ENCODE measurements at places on chromosomes 4 and X.

DNA sequence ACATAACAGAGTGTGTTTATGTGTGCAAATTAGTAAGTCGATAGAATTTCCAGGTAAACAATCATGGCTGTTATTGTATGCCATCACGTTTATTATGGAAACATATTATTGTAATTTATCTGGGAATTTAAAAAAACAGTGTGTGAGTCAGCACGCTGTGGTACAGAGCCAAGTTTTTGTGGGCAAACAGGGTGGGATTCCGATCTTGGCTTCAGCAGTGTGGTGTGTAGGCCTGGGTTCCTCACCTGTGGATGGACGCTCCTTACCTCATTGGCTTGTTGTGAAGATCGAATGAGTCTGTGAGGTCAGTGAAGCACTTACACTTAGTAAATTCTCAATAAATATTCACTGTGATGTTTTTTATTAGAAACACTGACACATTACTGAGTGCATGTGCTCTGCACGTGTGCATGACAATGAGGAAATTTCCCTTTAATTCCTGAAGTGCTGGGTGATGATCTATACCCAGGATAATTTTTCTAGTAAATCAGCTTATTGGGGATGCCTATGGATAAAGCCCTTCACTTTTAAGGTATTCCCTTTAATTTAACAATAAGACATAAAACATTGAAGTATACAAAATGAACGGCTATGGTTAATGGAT, 36.4 kb downstream of the SLIT2 start:
- no peak for DNase-seq

DNA sequence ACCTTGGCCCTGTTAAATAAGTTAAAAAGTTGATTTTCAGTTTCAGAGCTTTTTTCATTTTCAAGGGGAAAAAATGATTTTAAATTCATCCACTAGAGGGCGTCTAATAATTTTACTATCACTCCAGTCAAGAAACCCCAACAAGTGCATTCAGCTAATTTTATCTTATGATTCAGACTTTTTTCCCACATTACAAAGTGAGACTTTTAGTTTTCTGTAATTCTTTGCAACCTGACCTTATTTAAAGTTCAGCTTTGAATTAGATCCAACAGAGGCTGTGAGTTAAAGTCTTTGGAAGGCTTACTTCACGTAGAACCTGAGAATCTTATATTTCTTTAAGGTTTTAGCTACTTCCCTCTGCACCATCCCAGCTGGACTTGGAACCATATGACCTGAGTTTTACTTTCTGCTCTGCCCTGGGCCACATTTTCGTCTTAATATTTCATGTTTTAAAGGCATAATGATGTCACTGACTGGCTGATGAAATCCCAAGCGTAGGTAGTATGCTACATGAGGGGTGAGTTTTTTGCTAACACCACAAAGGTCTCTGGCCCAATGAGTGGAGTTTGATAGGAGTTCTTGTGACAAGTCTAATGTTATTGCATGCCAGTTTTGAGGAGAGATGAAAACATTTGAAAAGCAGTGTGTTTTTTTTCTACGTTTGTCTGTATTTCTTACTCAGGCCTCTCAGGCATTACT, 7.2 kb downstream of the GNRHR start:
- DNase-seq: no peak

- no peak for DNase-seq
These were observed 154.4 kb downstream of the SHROOM3 start for GRCh38 chr4:76589402-76589801.

DNA sequence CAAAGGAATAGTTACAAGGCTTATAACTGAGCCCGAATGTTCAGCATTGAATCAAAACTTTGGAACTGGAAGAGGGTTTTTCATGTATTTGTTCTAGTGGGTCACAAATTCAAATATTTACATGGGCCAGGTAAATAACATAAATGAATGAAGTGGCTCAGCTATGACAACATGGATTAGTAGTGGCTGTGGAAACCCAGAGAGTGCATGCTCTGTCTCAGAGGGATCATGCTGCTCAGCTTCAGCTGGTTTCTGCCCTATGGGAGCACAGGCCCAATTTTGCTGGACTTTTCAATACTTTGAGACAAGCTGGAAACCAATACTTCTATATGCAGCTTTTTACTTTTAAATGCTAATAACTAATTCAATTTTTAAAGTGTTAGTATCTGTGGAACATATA, 394.0 kb upstream of the TEX13C start:
- DNase-seq: no peak

DNA sequence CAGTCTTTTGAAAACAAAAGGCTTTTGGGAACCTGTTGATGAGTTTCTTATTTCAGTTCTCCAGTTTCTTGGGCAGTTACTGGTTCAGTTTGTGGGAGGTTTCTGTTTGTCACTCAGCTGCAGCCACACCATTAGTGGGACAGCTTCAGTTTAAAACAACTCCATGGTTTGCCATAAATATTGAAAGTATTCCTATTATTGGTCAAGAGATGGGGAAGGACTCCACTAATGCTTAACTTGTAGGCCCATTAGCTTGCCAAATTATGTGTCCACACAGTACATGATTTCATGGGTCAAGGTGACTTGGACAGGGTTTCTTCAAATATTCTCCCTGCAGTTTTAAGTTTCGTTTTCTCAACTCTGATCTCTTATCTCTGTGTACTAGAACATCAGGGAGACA, 15.5 kb upstream of the ASIC5 start:
- DNase-seq: no peak

DNA sequence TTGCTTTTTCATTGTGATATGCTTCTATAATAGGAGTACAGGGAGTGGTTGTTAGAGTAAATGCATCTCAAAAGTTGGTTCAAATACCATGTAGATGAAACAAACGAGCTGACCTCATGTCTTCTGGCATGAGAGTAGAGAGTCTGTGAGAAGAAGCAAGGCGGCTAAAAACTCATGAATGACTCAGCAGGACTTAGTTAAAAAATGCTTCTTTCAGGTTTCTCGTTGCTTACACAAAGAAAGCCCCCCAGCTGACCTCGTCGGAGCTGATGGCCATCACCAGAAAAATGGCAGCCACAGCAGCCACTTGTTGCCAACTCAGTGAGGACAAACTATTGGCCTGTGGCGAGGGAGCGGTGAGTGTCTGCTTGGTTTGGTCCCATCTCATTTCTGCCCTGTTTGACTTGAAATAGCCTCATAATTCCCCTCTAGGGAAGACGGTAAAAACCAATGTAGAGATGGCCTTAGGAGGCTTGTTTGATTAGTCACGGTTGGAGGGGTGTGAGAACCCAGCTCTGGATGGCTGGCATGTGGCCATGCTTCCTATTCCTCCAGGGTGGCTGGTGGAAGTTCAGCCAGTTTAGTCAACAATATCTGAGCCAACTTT, 14.5 kb downstream of the AFP start:
- peak; percentile 85 for DNase-seq

DNA sequence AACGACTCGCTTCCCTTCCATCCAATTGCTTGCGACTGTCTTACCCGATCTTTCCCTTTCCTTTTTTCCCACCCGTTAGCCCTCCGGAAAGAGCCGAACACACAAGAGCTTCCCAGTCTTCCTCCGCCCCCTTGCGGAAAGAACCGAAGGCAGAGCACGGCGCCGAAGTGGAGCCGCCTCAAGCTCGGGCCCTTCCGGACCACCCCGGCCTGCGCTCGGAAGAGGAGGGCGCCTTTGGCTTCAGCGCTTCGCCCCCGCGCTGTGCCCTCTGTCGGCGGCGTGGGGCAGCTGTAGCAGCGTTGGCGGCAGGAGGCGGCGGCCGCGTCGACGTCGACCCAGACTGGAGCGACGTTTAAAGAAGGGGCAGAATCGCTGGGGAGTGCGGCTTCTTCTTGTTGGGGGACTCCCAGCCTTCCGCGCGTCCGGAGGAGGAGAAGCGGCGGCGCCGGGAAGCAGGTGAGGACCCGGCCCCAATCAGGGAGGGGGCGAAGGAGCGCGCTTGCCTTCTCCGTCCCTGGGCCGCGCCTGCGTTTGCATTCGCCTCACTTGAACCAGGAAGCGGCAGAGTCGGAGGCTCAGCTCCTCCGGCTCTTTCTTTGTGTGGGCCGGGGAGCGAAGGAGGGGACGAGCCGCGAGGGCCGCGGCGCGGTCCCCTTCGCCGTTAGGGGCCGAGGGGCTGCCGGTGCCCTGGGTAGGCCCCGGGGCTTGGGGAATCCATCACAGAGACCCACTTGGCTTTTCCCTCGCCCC, at the start of gene ZBTB33:
Gene ZBTB33 (plus strand): TSS at position 291 of the 750 bp plus-strand sequence. CDS start 2,604 bp downstream, outside the sequence.
- DNase-seq: peak; percentile 93

GRCh38 chr4:18463987-18464559, 442.5 kb upstream of the LCORL start:
- DNase-seq: no peak

GRCh38 chrX:80513625-80514024, 93.4 kb downstream of the TENT5D start:
- no peak for DNase-seq

- no peak for DNase-seq
These were observed 9.9 kb downstream of the FAM200B start for GRCh38 chr4:15691346-15692135.

DNA sequence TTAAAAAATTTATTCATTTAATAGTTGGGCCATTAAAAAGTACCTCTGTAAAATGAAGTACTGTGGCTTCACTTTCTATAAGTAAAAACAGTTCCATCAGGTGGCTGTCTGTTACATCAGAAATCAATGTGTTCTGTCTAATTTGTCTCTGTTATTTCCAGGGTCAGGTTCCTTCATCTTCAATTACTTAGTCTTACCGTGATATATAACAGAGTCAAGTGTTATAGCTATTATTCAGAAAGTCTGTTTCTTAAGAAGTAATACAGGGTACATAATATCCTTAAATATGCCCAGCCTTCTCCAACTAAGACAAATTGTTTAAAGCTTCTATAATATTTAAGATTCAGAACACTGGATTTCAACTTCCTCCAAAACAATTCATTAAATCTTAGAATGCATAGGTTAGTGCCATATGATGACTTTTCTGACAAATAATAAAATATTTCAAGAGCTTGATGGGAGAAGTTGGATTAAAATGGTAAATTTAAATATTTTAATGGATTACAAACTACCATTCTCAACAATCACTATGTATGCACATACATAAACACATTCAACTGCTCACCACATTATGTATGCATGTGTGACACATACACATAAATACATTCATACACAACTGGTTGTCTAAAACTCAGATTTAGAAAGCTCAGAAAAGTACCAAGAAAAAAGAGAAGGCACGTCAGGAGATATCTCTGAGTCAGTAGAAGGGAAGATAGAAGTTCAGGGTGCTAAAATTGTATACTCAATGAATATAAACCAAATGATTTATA, 268.5 kb downstream of the PRDM5 start:
- no peak for DNase-seq

DNA sequence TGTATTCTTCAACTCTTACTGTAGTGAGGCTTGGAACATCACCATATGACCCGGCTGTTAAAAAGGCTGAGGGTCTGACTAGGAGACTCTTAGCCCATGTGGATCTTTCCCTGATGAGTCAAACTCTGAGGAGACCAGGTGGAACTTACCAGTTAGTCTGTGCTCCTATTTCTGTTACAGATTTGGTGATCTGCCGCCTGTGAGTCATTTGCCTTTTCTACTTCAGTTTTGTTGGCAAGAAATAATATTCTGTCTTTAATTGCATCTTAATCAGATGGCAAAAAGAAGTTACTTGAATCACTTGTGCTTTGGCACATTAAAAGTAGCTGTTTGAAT, 48.4 kb downstream of the MTM1 start:
- no peak for DNase-seq
